Activated naive CD4-positive, alpha-beta T cell treated with anti-CD3 and anti-CD28 coated beads for 36 hours (primary cell): ENCODE measurements at places on chromosomes 1 and 21. TPM values are rescaled to one million over a fixed set of nuclear protein-coding genes. Genes with fewer than 3 reads are reported as not detected.

Gene OR6K6
- not detected for total RNA-seq

Gene ITLN2
- total RNA-seq, result not detected

Gene SLC45A3
- 0.15 TPM for total RNA-seq

Gene OR10J1
- total RNA-seq, result not detected

Gene CA6
- 0.62 TPM for total RNA-seq

Gene SAMSN1
- total RNA-seq, result 41.1 TPM

DNA sequence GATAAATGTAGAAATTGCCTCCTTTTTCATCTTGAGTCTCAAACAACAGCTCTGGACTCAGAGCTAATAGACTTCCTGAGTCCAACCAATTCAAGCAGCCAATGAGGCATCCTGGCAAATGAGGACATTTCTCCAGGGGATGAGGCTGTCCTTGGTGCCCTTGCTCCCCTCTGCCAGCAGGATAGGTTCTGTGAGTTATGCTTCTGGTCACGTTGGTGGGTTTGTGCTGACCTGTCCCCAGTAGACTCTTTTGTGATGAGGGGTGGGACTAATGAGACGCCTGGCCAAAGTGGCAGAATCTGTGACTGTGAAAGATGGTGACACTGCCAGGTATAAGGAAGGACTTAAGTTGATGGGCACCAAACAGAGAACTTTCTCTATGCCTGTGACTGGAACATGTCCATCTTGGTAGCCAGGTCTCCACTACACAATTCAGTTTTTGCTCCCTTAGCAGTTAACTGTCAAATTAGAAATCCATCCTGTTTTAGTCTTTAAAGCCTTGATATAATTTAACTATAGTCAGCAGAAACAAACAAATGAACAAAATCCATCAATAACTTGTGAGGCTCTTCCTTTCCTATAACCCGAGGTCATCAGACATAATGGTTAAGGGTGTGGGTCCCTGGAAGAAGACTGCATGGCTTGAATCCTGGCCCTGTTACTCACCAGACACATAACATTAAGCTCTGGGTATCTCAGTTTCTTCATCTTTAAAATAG is 35.7 kb upstream of the THEM4 start:
- H3K36me3 ChIP-seq, result no peaks in the 10 kb centered on the region
- H3K27me3 ChIP-seq, result no peaks in the 10 kb centered on the region
- H3K4me1 ChIP-seq, result peaks cover 33% of the 10 kb centered on the region
- H3K4me3 ChIP-seq, result no peak overlapping the region
- no peak overlapping the region for H3K27ac ChIP-seq
- DNase-seq, result no peak

- DNase-seq, result no peak
- H3K27me3 ChIP-seq, result no peaks in the 10 kb centered on the region
- peaks cover 40% of the 10 kb centered on the region for H3K4me1 ChIP-seq
- peaks cover 6% of the 10 kb centered on the region for H3K36me3 ChIP-seq
Observed at GRCh38 chr21:43726686-43727518, 8.0 kb downstream of the PDXK start.

GRCh38 chr1:223803211-223803610 is 42.5 kb downstream of the TP53BP2 start:
- no peak overlapping the region for H3K27ac ChIP-seq
- peaks cover 41% of the 10 kb centered on the region for H3K36me3 ChIP-seq
- no peak overlapping the region for H3K4me3 ChIP-seq
- H3K27me3 ChIP-seq, result no peaks in the 10 kb centered on the region
- DNase-seq, result no peak

DNA sequence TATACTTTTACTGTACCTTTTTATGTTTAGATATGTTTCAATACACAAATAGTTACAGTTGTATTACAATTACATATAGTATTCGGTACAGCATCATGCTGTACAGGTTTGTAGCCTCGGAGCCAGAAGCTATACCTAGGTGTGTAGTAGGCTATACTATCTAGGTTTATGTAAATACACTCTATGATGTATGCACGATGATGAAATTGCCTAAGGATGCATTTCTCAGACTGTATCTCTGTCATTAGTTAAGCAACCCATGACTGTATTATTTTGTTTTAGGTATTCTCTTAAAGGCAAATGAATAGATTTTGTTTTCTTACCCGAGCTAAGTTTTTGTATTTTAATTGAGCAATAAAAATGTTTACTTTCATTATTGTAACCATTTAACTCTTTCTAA is 56.4 kb downstream of the SPATA17 start:
- H3K27me3 ChIP-seq, result no peaks in the 10 kb centered on the region
- no peak overlapping the region for H3K4me3 ChIP-seq
- no peaks in the 10 kb centered on the region for H3K4me1 ChIP-seq
- H3K27ac ChIP-seq, result no peak overlapping the region
- no peak for DNase-seq

- peak; percentile 80 for DNase-seq
- peak overlapping the region; percentile 80 for H3K27ac ChIP-seq
- H3K4me1 ChIP-seq, result peaks cover 52% of the 10 kb centered on the region
- no peaks in the 10 kb centered on the region for H3K27me3 ChIP-seq
- peaks cover 23% of the 10 kb centered on the region for H3K36me3 ChIP-seq
- peak overlapping the region; percentile 40 for H3K4me3 ChIP-seq
Observed at GRCh38 chr1:226643177-226643576, 94.6 kb downstream of the STUM start.
